Stimulated activated CD8-positive, alpha-beta memory T cell treated with anti-CD3 and anti-CD28 coated beads, Interleukin-2, amount 100 ng/mL, for 48 hours (primary cell): ENCODE measurements at places on chromosomes 2 and 18.

GRCh38 chr2:1051075-1051474, 100.4 kb downstream of the SNTG2 start:
- DNase-seq, result no peak

DNA sequence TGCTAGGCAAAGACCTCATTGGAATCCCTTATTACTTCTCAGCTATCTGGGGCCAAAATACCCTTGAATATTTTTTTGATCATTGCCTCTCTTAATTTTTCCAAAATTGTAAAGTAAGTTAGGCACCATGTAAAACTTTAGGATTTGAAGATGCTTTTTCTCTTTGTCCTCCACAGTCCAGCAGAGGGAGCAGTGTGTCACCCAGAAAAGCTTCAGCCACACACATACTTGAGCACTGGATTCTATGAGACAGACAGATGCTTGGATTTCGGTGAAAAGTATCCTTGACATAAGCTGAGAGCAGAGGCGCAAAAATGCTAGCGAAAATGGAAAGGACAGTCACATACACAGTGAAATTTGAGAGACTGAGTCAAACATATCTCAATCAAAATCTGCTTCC, 74.7 kb upstream of the KCNJ3 start:
- no peak for DNase-seq

- no peak for DNase-seq
Measured at GRCh38 chr18:26255695-26256622, 29.7 kb downstream of the TAF4B start.

GRCh38 chr18:76234676-76235060, 260.4 kb downstream of the ZNF516 start:
- no peak for DNase-seq

DNA sequence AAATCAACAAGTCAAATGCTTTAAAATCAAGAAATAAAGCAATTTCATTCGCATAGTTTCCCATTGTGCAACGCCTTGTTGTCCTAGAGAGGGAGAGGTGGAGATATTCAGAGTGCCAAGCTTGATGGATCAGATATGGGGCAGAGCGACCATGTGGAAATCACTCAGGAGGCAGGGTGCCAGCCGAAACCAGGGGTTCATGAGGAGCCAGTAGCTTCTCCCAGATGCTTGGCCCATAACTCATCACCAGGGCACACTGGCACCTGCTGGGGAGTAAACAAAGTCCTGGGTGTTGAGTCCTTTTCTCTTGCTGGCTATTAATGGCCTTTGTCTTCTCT, 53.0 kb upstream of the ASAP2 start:
- no peak for DNase-seq

DNA sequence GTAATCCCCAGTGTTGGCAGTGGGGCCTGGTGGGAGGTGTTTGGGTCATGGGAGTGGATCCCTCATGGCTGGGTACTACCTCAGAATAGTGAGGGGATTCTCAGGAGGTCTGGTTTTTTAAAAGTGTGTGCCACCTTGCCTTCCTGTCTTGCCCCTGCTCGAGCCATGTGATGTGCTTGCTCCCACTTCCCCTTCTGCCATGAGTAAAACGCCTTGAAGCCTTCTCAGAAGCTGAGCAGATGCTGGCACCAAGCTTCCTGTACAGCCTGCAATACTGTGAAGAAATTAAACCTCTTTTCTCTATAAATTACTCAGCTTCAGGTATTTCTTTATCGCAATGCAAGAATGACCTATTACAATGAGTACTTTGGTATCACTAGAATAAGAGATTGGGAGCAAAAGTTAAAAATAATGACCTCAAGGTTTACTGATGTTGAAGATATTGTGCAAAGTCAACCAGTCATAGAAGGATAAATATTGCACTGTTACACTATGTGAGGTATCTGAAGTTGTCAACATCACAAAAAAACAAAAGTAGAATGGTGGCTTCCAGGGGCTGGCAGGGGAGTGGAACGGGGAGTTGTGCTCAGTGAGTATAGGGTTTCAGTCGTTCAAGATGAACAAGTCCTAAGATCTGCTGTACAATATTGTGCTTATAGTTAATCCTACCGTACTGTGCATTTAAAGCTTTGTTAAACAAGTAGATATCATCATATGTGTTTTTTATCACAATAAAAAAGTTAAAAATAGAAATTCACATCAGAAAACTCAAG, 938.3 kb upstream of the CNTNAP5 start:
- no peak for DNase-seq

DNA sequence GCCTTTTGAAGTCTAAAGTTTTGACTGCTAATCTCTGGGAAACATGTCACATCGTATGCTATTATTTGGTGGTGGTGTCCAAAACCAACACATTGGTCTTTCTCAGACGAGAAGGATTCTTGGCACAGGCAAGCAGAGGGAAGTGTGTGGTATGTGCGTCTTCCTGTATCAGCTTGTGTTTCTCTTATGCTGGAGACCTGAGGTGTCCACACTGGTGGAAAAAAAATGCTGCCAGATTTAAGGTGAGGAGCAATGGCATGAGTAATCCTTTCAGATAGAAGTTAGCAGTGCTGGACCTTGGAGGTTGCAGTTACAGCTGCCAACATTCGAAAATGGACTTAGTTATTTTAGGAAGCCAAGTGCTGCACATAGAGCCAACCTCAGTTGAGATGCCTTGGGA, 11.7 kb upstream of the FHL2 start:
- DNase-seq, result no peak
